ENCODE measurements at places on chromosomes 1 and 21.
A peak's percentile ranks its signal among the peaks of the same experiment; 100 is the strongest.

GRCh38 chr1:109350655-109351054, 43.8 kb upstream of the MYBPHL start:
- no peak for DNase-seq

DNA sequence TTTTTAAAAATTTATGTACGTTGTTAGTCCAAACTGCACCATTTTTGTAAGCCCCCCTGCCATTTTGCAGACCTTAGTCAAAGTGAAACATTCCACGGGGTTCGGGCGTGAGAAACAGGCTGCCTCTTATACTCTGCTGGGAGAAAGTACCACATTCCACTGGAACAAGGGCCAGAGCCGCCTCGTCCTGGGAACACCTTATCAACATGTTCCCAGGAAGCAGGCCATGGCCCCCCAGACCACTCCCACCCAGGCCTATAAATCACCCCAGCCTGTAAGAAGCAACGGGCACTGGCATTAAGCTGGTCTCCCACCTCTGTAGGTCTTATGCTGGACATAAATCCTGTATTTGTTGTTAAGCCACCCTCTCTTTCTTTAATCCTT, 854 bp upstream of the ZRANB2 start:
- peak; percentile 37 for DNase-seq

GRCh38 chr1:87045761-87046304, 131.4 kb downstream of the HS2ST1 start:
- DNase-seq, result no peak

DNA sequence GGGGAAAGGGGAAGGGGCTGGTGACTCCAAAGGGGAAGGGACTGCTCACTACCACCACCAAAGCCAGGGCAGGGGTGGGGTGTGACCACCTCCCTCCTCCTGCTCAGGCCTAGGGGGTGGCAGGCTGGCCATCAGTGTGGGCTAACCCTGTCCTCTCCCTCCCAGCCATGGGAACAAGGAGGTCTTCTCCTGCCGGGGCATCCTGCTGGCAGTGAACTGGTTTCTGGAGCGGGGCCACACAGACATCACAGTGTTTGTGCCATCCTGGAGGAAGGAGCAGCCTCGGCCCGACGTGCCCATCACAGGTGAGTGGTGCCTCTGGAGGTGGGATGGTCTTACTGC, 5.7 kb downstream of the ZC3H12A start:
- no peak for DNase-seq

DNA sequence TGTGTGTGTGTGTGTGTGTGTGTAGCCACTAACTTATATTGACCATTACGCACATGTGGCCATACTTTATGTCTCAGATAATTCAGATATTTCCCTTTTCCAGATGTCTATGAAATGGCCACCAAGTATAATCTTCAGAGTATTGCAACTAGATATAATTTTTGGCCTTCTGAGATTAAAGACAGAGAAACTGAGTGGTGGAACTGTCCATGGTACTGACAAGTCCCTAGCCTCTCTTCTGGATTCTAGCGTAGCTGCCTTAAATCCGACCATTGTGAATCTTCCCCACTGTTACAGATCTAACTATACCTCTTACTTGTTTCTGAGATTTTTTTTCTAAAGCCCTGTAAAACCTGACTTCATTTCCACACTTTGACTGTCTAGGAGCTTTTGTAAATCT, 100.0 kb upstream of the SERTAD4 start:
- no peak for DNase-seq

GRCh38 chr1:27333717-27334279, 8.0 kb upstream of the SYTL1 start:
- DNase-seq, result no peak

DNA sequence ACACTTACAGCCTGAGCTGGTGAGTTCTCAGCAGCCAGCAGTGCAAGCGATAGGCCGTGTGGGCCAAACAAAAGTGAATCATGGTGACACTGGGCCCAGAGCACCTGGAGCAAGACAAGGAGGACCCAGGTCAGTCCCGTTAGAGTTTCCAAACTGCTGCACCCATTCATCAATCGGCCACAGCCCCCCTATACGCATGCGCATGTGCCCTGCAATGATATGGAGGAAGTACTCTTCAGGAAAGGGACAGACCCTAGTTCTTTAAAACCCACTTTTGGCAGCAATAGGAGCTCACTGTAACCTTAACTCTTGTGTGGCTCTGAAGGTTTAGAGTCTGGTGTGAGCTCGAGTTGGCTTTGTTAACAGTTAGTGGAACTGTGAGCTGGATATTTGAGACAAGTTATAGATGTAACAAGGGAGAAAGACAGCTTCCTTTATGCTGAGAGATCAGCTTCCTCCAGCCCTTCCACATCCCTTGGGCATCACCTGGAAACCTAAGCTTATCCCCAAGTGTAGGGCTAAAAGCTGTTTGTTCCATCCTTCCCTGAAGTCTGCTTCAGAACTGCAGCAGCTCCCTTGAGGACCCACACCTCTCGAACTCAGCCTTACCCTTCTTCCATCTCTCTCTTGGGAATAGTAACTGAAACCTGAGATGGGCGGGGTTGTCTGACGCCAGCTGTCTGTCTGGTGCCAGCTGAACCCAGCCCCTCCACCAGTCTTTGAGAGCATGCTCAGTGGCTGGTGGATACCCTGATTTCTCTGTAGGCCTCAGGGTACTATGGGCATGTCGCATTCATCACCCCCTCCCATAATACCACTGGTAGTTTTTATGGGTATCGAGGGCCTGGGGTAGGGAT, 17.7 kb downstream of the NMNAT1 start:
- DNase-seq, result no peak

GRCh38 chr21:36709868-36710728, 11.2 kb downstream of the SIM2 start:
- DNase-seq, result no peak

- DNase-seq, result peak; percentile 45
These were observed 380.8 kb downstream of the HHIPL2 start for GRCh38 chr1:222167111-222167510.

DNA sequence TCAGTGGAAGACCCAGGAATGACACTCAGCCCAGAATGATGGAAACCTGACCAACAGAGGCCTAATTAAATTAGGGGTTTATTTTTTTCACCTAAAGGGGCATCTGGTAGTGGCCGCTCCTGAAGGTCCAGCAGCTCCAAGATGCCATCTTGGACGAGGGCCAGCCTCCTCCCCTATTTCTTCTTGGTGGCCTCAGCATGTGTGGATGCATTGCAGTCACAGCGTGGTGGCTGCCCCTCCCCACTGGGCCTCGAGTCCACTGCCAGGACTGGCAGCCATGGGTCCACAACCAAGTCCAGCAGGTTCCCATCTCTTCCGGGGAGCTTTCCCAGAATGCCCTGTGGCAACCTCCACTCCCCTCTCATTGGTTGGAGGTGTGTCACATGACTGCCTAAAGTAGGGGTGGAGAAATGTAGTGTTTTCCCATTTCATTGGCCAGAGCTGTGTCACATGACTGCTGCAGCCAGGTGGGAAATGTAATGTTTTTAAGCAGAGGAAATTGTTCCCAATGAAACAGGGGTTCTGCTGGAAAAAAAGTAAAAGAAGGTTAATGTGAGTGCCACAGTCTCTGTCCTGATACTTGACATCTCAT, 628.2 kb downstream of the PTPRU start:
- DNase-seq, result peak; percentile 70

- DNase-seq, result no peak
These were observed 1102.8 kb downstream of the BRINP3 start for GRCh38 chr1:189374816-189375215.

- DNase-seq, result no peak
These were observed 60.3 kb downstream of the CDC42BPA start for GRCh38 chr1:227257964-227258363.

- DNase-seq, result peak; percentile 54
These were observed 31.1 kb upstream of the SRP9 start for GRCh38 chr1:225746361-225747179.

- DNase-seq, result no peak
These were observed 273.5 kb downstream of the COL11A1 start for GRCh38 chr1:102834688-102835320.

DNA sequence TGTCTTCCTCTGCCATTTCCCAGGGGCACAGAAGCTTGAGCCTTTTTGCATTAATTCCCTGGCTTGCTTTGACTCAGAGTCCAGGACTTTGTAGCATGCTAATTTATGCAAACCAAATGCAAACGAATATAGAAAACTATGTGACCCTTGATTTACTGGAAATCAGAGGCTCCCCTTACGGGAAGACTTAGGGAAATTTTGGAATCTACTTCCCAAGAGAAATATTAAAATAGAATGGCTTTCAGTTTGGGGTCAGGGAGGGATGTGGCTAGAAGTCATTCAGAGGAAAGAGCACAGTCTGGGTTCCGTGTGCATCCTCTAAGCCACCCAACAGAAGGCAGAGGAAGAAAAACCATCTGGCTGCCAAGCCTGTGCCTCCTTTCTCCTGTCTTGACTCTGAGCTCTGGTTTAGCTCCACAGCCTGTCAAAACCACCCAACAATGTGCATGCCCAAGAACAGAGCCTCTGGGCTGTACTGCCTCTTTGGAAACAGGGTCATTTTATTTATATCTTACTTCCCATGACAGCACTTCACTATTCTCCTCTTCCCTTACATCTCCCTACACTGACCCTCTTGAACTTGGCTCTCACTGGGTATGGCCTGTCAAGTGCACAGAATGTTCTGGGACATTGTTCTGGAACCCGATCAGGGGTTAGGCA, 30.1 kb downstream of the ATF3 start:
- peak; percentile 36 for DNase-seq

Measured in testis (tissue), 5 donors.